ENCODE measurements at places on chromosomes 2 and 18.

DNA sequence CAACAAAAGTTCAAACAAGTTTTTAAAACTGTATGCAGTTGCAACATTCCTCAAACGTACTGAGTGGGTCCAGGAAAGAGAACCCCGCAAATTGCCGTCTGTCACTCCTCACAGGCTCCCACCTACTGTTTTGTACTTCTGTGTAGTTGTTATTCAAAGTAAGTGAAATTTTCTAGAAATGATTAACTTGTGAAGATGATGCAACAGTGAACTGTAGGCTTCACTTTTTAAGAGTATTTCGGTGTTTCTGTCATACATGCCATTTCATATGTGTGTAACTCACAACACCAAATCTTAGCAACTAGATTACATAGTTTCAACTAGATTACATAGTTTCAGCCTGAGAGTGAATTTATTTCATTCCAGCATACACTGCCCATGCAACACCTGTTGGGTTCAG, 226.0 kb upstream of the TANK start:
- no peak for DNase-seq

DNA sequence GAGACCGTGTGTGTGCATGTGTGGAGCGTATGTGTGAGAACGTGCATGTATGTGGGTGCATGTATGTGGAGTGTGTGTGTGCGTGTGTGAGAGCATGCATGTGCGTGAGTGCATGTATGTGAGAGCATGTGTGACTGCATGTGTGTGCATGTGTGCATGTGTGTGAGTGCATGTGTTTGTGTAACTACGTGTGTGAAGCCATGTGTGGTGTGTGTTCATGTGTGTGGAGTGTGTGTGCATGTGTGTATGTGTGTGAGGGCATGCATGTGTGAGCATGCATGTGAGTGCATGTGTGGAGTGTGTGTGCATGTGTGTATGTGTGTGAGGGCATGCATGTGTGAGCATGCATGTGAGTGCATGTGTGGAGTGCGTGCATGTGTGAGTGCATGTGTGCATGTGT, 24.2 kb downstream of the TOGARAM2 start:
- no peak for DNase-seq

DNA sequence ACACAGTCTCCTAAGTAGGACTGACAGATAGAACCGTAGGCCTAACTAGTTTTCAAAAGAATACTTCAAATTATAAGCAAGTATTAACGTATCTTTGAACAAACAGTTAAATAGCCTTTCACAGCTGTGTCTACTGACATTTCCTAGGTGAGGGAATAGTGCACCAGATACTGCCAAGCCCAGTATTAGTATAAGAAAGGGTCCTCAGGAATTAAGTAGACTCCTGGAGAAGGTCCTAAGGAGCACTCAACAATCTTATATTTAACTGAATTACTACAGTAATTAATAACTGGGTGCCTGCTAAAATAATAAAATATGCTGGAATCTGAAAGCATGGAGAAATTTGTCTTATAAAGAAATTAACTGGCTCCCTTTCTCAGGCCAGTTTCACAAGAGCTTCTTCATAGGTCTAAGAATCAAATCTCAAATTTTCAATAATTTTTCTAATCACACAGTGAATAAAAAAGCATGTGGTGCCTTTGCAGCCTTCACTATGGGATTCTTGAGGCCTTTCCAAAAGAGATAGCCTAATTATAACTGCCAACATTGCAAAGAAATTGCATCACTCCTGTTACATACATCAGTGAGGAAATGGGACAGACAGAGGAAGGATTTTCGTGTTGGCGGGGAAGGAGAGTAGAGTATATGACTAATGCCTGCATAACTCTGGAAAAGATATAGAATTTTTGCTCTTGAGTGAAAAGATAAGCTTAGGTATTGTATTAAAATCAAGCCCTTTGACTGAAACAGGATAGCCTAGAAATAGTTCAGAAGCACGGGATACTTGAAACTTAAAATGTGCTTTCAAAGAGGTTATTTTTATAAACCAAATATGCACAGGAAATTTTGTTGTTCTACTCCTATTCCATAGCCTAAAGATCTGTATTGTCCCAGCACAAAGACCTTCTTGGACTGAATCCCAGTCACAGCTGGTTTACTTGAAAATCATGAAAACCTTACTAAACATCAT, 228.6 kb upstream of the STK17B start:
- peak; percentile 91 for DNase-seq

GRCh38 chr2:210034087-210034683, 31.7 kb downstream of the RPE start:
- no peak for DNase-seq

DNA sequence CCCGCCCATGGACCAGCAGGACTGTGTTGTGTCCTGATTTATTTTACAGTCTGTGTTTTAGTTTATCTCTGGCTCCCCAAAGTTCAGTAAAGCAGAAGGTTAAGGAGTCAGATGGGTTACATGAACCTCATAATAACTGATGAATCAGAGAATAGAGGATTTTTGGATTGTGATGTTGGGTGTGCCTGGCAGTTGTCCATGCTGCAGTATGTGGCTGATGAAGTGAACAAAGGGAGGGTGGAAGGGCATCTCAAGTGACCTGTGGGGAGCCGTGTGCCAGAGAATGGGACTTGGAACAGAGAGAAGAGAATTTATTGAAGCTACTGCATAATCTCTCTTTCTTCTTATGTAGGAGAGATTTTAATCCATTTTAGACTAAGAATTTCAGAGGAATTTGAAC, 145.5 kb downstream of the MAP4K4 start:
- no peak for DNase-seq

DNA sequence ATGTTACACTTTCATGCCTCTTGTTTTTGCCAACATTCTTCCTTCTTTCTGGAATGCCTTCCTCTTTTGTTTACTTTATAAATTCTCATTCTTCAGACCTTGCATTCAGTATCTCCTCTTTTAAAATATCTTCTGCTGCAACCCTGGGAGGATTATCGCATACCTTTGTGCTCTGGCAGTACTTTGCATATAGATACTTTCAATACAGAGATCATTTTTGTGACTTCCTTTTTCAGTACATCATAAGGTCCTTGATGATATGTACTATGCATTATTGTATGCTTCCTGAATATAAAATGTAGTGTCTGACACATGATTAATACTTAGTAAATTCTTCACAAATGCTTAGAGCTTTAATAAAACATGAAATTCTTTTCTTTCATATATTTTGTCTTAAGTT, 538.7 kb downstream of the TRIB2 start:
- no peak for DNase-seq

DNA sequence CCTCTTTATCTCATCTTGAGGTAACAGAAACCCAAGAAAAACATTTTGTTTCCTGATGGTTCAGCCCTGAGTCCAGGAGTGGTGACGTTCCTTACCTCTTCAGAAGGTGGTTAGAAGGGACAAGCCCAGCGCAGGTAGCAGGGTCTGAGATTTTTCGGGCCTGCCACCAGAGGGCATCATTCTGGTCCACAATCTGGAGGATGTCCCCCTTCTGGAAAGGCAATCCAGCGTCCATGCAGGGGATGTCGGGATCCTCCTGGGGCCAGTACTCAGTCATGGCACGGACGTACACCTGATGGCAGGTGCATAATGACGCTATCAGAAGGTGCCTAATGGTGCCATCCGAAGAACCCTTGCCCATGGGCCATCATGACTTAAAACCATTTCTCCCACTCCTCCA, 17.7 kb downstream of the MPP4 start:
- no peak for DNase-seq

DNA sequence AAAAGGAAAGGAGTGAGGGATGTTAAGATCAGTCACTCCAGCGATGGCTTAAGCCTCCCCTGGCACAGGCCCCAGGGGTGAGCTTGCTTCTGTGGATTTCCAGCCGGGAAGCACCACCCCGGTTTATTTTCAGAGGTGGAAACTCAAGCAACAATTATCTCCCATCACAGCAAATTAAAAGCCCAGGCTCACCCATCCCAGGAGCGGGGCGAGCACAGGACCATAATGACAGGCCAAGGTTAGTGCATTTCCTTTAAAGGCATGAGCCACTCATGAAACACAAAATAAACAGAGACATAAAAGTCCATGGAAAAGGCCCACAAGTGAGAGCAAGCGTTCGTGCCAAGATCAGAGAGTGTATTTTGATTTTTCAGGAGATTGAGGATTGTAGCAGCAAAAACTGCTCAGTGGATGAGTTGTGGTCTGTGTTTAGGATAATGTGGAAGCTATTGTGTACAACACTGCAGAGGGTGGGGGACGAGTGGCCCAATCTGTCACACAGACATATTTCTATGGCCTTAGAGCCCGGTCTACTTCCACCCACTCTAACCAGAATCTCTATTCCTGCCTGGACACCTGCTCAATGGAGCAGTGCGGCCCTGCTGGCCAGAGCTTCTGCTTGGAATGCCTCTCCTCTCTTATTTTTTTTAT, 111.4 kb upstream of the CDC42EP3 start:
- no peak for DNase-seq

GRCh38 chr2:44112096-44112495, 56.6 kb upstream of the PPM1B start:
- no peak for DNase-seq
